ENCODE measurements at places on chromosomes 5 and 9. TPM values are rescaled to one million over a fixed set of nuclear protein-coding genes. Genes with fewer than 3 reads are reported as not detected.
A peak's percentile ranks its signal among the peaks of the same experiment; 100 is the strongest.

DNA sequence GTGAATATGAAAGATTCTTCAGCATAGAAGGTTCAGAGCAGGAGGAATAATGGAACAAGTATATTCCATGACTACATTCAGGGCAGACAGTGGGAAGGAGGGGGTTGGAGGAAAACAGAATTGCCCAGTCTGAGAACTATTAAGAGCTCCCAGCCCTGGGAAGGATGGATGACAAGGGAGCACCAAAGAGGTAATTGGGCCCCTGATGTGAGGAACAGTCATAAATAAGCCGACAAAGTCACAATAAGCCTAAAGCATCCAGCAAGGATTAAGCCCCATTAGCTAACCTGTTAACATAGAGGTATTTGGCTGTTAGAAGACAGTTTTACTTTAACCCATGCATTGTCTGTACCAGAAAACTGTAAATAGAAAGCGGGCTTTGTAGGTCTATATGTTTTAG, 348.7 kb upstream of the SEMA6A start:
- DNase-seq, result no peak

- DNase-seq, result no peak
Measured at GRCh38 chr5:114473541-114473940, 111.7 kb downstream of the KCNN2 start.

- no peak for DNase-seq
Measured at GRCh38 chr5:78521455-78521854, 127.1 kb downstream of the LHFPL2 start.

GRCh38 chr9:38089387-38090165, 20.5 kb upstream of the SHB start:
- DNase-seq, result no peak

DNA sequence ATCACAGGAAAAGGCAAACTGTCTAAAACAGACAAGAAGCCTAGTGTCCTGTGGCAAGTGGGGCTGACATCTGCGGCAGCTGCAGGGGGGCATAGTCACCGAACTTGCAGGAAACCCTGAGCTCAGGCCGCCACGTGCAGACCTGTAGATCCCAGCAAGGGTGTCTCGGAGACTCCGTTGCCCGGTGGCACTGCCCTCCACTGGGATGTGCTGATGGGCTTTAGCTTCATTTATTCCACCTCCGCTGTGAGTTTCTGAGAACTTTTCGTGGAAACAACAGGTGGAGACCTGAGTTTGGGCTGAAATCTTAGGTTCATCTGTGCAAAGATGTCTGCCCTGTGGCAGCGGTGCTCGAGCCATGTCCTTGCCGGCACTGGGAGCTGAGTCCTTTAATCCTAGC, 22.1 kb downstream of the CEP72 start:
- DNase-seq, result peak; percentile 53

GRCh38 chr5:94577466-94578245, 40.7 kb downstream of the KIAA0825 start:
- DNase-seq, result no peak

- no peak for DNase-seq
Measured at GRCh38 chr5:155125551-155126095, 112.1 kb downstream of the KIF4B start.

- no peak for DNase-seq
Measured at GRCh38 chr9:123358181-123358905, 2.3 kb downstream of the CRB2 start.

DNA sequence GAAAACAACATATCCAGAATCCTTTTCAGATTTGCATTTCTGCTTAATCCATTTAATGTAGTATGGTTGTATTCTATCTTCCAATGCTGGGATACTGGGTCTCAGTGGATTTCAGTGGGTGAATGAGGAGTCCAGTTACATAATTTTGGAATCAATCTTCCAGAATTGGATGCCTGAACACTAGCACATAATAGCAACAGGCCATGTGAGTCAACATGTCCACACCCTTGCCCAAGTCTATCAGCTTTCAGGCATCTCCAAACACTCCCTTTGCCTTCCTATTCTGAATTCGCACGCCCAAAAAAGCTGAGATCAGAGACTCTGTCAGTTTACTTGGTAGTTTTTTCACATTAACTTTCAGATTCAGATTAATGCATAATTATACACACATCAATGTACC, 202.6 kb downstream of the TSSK1B start:
- no peak for DNase-seq

- no peak for DNase-seq
Measured at GRCh38 chr5:142904416-142904815, 134.2 kb downstream of the ARHGAP26 start.

GRCh38 chr5:42840269-42840668, 28.6 kb upstream of the SELENOP start:
- no peak for DNase-seq

- DNase-seq, result no peak
Measured at GRCh38 chr9:24487250-24487861, 58.3 kb downstream of the IZUMO3 start.

DNA sequence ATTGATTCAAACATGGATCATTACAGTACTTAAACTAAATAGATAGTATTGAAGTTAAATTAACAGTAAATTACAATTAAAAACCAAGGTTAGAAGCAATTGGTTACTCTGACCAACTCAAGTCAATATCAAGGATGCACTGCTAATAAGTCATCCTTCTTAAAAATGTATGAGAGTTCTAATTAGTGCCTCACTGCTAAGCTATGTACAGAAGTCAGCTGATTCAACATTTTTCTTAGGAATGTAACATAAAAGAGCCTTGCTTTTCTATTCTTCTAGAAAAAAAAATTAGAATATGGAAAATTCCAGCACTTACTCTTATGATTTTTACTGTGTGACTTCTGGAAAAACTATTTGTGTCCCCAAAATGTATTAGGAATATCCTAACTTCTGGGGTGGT, 75.7 kb upstream of the FBN2 start:
- DNase-seq, result no peak

DNA sequence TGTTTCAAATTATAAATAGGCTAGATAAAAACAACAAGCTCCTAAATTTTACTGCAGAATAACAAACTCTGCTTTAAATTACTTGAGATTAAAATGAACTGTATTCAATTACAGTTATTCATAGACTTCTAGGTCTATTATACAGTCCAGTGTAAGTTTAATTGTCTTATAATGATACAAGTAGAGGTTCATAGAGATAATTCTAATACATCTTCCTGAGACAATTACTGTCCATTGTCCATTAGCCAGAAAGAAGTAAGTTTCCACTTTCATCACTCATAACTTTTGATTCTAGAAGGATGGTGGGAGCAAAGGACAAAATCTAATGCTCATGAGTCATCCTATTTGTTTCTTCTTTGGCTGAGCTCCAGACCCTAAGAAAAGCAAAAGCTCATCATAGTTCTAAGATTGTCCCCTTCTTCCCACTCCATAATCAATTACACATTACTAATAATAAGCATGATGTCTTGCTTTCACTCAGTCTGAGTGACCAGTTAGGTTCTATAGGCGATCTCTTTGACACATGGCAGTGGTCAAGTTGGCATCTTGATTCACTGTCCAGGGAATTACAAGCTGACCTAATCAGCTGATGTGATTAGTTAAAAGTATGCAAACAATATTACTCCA, 502.5 kb upstream of the IZUMO3 start:
- DNase-seq, result no peak

DNA sequence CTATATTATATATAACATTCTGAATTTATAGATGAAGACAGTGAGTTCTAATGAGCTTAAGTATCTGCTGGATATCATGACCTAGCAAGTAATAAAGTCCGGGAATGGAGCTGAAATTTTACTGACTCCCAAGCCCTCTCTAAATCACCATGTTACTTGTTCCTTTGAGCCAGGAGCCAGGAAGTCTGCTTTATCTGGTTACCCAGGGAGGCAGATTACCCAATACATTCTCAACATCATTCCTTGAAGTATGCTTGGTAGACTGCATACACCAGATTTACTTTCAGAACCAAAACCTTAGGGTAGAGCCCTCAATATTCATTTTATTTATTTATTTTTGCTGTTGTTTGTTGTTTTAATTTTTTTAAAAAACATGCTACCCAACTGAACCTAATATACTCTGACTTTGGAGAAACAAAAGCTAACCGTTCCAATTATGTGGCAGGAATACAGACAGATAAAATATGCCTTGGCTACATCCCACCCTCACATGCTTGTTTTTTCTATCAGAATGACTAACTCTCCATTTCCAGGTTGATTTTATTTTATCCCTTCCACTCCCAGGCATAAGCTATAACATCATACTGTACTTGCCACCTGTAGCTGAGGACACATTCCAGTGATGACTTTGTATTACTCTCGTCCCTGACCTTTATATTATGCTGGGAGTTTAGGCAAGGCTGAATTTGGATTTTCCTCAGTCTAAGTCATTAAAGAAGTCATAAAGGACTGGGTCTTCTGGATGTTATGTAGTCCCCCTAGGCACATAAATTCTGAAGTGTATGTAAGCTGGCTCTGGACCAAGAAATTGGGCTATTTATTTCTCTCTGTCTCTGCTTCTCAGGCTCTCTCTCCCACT, 82.0 kb downstream of the YIPF5 start:
- DNase-seq, result no peak

Gene DOK3
- total RNA-seq, result 22.6 TPM

Gene DDX46
- total RNA-seq, result 41.4 TPM

Gene OBP2B
- not detected for total RNA-seq

Gene BTNL3
- total RNA-seq, result 0.29 TPM

Gene SARDH
- total RNA-seq, result 0.87 TPM

Gene CCL19
- not detected for total RNA-seq

Measured in mesenteric fat pad (tissue), 1 donor.